Stimulated activated CD8-positive, alpha-beta memory T cell treated with anti-CD3 and anti-CD28 coated beads, Interleukin-4, amount 100 ng/mL, for 1 hour (primary cell): ENCODE measurements at places on chromosomes 12 and 14.

DNA sequence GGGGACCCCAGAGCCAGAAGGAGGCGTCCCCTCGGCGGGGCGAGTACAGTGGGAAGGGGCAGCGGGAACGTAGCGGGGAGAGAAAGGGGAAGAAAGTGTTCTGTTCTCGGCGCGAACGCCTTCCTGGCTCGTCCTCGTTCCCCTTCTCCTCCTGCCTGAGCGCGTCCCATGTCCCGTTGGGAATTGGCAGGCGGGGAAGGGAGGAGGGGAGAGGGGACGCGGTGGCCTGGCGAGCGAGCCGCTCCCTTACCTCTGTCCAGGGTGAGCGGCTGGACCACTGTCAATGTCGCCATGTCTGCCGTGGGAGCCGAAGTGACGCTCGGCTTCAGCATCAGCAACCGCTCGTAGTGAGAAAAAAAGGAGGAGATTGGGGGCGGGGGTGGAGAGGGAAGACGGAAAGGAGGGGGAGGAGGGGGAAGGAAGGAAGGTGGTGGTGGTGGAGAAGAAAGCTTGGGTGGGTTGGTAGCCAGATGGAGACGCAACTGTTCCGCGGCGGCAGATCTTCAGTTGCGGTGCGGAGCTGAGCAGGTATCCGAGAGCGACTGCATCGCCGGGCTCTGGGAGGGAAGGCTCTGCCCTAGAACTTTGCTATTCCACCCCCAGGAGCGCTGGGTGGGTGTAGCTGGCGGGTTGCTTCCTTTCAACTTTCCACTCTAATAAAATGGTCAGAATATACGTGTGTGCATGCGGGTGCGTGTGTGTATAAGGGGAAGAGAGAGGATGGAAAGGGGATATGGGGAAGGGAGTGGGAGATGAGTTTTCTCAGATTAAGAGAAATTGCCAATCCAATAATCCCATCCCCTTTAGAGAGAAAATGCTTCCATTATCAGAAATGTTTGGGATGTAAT lies at the start of gene LIN7A:
LIN7A (minus strand) TSS at position 544 of the 848 bp plus-strand sequence; CDS start at position 332, 212 bp downstream.
- DNase-seq: no peak

- DNase-seq: no peak
Measured at GRCh38 chr14:84535976-84536375, 994.0 kb upstream of the FLRT2 start.

DNA sequence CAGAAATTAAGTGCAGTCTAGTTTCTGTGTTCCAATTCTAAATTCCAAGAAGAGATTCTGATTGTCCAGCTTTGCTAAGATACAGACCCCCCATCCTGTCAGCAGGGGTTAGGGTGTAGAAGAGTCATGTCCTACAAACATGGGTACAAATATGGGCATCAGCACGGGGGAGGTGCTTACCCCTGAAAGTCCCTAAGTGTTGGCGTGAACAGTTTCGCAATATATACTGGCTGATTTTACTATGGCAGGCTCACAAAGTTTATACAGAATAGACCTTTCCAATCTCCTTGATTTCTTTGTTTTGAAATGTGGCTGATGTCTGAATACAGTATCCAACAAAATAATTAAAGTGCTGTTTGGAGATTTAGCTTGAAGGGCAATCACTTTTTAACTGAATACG lies 71.6 kb upstream of the PPM1H start:
- DNase-seq: no peak

GRCh38 chr12:31896514-31897039 lies 62.6 kb upstream of the RESF1 start:
- peak; percentile 73 for DNase-seq

- DNase-seq: no peak
Measured at GRCh38 chr12:172732-173161, 41.2 kb downstream of the SLC6A12 start.
